ENCODE measurements at places on chromosomes 5 and 9. TPM values are rescaled to one million over a fixed set of nuclear protein-coding genes. Genes with fewer than 3 reads are reported as not detected.

The NR2F1-AS1 gene
- 109 TPM for total RNA-seq

The PCDHB6 gene
- 3.1 TPM for total RNA-seq

The LCN9 gene
- total RNA-seq: not detected

The PCDHB2 gene
- 14.2 TPM for total RNA-seq

The GDNF gene
- total RNA-seq: not detected

The PCSK5 gene
- 16.5 TPM for total RNA-seq

The SUSD1 gene
- total RNA-seq: 44.1 TPM

The PCDH12 gene
- 2.8 TPM for total RNA-seq

The FABP6 gene
- 1.4 TPM for total RNA-seq

The CARTPT gene
- not detected for total RNA-seq

The PITX1 gene
- not detected for total RNA-seq

The C1QTNF2 gene
- total RNA-seq: 3.1 TPM

The KCNV2 gene
- total RNA-seq: not detected

The DOCK2 gene
- total RNA-seq: 6.4 TPM

The GARIN3 gene
- total RNA-seq: not detected

The MYMK gene
- total RNA-seq: not detected

The PDLIM7 gene
- 7.8 TPM for total RNA-seq

The FOXD4L6 gene
- total RNA-seq: 0.31 TPM

The GAPT gene
- 0.31 TPM for total RNA-seq

The PRLR gene
- total RNA-seq: 3.3 TPM

The SPATA31C1 gene
- total RNA-seq: not detected

The PFN3 gene
- not detected for total RNA-seq

The GGTA1 gene
- 2.3 TPM for total RNA-seq

The LECT2 gene
- not detected for total RNA-seq

The IQGAP2 gene
- total RNA-seq: 20.7 TPM

The IRX4 gene
- total RNA-seq: not detected

The MLANA gene
- not detected for total RNA-seq

The BTNL9 gene
- 0.78 TPM for total RNA-seq

The LAMC3 gene
- total RNA-seq: 3.0 TPM

The F12 gene
- total RNA-seq: 3.9 TPM

The TMC1 gene
- total RNA-seq: 0.78 TPM

The NMUR2 gene
- not detected for total RNA-seq

The OCLN gene
- total RNA-seq: 3.6 TPM

The STXBP1 gene
- total RNA-seq: 78.5 TPM

The SPATA31D4 gene
- not detected for total RNA-seq

The HMMR gene
- total RNA-seq: 3.0 TPM

The EMB gene
- total RNA-seq: 3.0 TPM

The TRPM3 gene
- total RNA-seq: 20.6 TPM

The PSIP1 gene
- 160 TPM for total RNA-seq

The LCN15 gene
- not detected for total RNA-seq

The CCL27 gene
- 0.31 TPM for total RNA-seq

The PCA3 gene
- total RNA-seq: 0.16 TPM

The FUT7 gene
- total RNA-seq: not detected

The PKD2L2 gene
- not detected for total RNA-seq

The FAM81B gene
- 0.62 TPM for total RNA-seq

The NDST1 gene
- total RNA-seq: 23.1 TPM

The MEIKIN gene
- total RNA-seq: 1.7 TPM

The CAMK2A gene
- total RNA-seq: 14.0 TPM
